ENCODE measurements at places on chromosomes 2 and 18.

DNA sequence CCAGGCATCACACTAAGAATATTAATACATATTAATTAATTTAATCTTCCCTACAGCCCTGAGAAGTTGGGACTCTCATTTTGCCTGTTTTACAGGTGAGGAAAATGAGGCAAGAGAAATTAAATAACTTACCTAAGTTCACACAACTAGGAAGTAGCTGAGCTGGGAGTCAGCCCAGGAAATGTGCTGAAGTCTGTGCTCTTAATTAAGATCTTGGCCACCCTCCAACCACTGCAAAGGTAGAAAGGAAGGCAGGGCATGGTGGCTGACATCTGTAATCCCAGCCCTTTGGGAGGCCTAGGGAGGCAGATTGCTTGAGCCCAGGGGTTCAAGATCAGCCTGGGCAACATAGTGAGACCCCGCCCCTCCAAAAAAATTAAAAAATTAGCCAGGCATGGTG is 12.9 kb upstream of the MGAT4A start:
- DNase-seq, result no peak

DNA sequence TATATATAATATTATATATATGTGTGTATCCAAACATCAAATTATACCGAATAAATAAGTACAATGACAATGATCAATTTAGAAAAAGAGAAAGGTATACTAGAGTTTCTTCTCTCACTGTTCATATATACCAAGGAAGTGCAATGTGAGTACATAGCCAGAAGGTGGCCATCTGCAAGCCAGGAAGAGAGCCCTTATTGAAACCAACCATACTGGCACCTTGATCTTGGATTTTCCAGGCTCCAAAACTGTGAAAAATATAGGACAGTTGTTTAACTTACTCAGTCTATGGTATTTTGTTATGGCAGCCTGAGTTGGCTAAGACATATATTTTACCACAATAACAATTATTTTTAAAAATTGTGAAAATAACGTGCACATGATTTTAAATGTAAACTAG is 1490.2 kb upstream of the SLC39A10 start:
- no peak for DNase-seq

DNA sequence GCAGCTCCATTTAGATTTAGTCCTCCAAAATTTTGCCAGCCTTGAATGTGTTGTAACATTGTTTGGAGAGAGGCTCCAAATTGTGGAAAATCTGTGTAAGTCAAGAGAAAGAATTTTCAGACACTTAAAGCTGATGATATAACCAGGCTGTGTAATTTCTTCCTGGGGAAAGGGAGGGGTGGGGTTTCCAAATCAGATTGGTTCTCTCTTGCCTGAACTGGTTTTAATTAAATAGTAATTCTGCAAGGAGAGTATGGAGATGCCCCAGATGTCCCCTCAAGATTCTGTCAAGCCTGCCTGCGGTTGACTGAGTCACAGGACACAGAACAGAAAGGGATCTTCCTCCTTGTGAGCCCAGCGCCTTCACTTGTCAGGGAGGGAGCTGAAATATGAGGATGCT is 54.5 kb downstream of the C18orf63 start:
- no peak for DNase-seq

GRCh38 chr18:5419030-5419429 is 123.5 kb upstream of the ZBTB14 start:
- no peak for DNase-seq

DNA sequence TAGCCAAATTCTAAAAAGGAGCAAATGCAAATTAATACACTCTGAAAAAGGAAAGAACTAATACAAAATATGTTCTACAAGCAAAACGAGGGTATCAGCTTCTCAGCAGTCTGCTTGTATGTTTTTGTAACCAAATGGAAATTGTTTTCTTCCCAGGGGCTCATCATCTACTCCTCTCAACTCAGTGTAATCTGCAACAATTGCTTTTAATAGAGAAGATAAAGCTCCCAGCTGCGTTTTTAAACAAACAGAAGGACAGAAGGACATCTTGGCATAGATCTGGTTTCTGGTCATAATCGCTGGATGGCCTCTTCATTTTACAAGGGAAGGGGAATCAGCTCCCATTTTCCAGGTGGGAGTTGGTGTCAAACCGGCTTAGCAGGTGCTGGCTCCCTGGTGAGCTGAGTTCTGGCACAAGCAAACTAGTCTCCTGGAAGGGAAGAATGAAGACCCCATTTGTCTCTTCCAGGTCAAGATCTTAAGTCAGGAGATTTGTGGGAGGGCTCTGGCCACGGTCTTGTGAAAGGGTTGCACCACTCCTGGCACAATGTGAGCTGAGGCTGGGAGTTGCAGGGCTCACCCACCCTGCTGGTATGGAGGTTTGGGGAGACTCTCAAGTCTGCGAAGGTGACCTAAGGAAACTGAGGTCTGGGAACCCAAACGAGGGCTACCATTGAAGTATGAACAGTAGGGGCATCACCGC is 41.6 kb downstream of the NPPC start:
- DNase-seq, result no peak

Data from T-helper 2 cell (primary cell).